ENCODE measurements at places on chromosomes 11 and 22.

DNA sequence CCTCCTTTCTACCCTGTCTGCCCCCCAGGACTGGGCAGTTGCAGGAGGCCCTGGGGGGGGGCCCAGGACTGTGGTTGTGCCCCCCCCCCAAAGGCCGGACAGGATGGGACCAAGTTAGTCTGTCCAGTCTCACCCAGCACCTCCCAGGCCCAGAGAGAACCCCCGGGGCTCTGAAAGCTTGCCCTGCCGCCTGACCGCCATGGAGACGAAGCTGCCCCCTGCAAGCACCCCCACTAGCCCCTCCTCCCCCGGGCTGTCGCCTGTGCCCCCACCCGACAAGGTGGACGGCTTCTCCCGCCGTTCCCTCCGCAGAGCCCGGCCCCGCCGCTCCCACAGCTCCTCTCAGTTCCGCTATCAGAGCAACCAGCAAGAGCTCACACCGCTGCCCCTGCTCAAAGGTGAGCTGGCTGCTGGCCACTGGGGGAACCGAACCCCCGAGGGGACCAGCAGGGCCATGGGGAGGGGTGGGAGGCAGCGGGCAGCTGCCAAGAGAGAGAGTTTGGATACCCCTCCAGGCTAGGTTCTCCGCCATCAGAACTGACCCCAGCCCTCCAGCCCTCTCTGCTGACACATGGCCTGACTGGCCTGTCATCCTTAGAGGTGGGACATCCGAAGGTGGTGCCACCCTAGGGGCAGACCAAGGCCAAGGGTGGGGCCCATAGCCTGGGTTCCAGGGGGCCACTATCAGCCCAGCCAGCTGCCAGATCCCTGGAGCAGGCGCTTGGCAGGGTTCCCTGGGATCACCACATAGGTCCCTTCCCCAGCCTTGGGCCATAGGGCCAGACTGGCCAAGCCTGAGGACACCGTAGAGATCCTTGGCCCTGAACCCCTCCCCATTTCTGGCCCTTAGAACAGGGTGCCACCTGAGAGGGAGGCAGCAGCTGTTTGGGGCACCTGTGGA is 1.3 kb downstream of the PPP2R5B start:
- DNase-seq, result no peak

DNA sequence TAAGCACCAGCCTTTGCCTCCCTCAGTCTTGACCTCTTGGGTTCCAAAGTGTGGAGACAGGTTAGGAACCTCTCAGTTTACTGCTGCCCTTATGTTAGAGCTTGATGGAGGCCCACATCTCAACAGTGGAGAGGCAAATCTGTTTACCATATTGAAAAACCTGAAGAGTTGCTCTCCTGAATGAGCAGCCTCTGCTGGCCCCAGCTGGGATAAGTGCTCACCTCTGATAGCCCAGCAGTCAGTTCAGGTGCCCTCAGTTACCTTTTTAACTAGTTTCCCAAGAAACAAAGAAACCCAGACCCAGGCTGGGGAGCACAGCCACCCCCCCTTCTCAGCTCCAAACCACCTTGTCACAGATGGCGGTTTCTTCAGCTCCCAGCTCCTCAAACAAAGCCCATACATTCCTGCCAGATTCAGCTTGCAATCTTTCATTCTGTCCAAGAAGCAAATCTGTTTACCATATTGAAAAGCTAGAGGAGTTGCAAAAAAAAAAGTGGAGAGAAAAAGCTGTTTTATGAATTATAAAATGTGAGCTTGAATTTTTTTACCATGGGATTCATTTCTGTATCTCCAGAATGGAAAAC is 57.2 kb downstream of the PPFIBP2 start:
- no peak for DNase-seq

- DNase-seq, result no peak
Observed at GRCh38 chr11:64999478-64999877, 2.7 kb upstream of the BATF2 start.

- DNase-seq, result no peak
Observed at GRCh38 chr11:29962243-29962642, 54.6 kb downstream of the KCNA4 start.

GRCh38 chr22:39270280-39270679 is 25.5 kb upstream of the PDGFB start:
- no peak for DNase-seq

DNA sequence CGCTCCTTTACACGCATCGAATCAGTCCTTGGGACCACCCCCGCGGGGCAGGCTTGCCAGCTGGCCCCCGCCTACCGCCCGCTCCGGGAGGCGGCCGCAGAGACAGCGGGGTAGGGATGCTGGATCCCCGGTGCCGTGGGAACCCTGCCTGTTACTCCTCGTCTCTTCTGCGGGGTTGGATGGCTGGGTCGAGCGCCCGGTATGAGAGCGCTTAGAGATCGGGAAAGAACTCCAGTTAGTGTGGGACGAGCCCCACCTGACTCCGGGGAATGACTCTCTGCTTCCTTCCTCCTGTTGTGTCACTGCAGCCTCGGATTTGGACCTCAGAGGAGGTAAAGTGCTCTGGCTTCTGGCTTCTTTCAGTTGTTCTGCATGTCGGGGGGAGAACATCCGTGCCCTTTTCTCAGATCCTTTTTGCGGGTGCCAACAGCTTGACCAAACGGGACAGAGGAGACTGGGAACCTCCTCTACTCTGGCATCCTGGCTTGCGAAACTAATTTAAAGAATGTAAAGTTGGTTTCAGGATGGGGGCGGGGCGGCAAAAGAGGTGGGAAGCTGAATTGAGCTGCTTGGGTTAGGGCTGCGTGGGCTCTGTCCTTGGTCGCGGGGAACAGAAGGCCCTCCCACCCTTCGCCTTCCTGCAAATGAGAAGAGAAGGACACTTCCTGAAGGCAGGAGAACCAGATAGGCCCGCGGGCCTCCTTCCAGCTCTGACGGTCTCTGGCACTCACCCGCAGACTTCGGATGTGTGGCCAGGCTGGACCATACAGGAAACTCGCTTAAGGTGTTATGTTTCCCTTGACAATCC is 938 bp downstream of the LAYN start:
- no peak for DNase-seq

DNA sequence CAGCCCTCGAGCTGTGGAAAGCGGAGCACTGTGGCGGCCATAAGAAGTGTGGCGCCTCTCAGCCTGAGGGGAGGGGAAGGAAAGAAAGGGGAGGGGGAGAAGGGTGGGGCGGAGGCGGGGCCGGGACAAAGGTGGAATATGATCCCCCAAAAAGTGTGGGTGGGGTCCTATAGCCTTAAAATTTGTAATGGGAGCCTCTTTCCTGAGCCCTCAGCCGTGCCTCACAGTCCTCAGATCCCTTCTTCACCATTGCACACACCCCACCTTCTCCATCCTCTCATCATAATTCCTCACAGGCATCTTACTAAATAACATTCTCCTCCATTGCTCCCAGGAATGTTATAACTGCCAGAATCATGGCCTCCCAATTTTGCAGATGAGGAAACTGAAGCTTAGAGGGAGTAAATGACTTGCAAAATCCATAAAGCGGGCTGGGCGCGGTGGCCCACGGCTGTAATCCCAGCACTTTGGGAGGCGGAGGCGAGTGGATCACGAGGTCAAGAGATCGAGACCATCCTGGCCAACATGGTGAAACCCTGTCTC is 600 bp upstream of the RAB6A start:
- peak; percentile 11 for DNase-seq

GRCh38 chr11:15590132-15590531 is 475.4 kb downstream of the INSC start:
- DNase-seq, result no peak

- DNase-seq, result no peak
Observed at GRCh38 chr11:67279589-67280340, 9.3 kb upstream of the ANKRD13D start.

GRCh38 chr11:30333405-30333804 is 10.5 kb downstream of the ARL14EP start:
- DNase-seq, result no peak

- peak; percentile 30 for DNase-seq
Observed at GRCh38 chr22:38012604-38013072, 28.3 kb upstream of the SOX10 start.

DNA sequence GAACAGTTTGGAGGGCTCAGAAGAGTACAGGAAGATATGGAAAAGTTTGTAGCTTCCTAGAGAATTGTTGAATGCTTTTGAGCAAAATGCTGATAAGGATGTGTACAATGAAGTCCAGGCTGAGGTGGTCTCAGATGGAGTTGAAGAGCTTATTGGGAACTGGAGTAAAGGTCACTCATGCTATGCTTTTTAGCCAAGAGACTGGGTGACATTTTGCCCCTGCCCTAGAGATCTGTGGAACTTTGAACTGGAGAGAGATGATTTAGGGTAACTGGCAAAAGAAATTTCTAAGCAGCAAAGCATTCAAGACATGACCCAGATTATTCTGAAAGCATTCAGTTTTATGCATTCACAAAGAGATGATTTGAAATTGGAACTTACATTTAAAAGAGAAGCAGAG is 27.9 kb upstream of the CABP2 start:
- DNase-seq, result no peak

DNA sequence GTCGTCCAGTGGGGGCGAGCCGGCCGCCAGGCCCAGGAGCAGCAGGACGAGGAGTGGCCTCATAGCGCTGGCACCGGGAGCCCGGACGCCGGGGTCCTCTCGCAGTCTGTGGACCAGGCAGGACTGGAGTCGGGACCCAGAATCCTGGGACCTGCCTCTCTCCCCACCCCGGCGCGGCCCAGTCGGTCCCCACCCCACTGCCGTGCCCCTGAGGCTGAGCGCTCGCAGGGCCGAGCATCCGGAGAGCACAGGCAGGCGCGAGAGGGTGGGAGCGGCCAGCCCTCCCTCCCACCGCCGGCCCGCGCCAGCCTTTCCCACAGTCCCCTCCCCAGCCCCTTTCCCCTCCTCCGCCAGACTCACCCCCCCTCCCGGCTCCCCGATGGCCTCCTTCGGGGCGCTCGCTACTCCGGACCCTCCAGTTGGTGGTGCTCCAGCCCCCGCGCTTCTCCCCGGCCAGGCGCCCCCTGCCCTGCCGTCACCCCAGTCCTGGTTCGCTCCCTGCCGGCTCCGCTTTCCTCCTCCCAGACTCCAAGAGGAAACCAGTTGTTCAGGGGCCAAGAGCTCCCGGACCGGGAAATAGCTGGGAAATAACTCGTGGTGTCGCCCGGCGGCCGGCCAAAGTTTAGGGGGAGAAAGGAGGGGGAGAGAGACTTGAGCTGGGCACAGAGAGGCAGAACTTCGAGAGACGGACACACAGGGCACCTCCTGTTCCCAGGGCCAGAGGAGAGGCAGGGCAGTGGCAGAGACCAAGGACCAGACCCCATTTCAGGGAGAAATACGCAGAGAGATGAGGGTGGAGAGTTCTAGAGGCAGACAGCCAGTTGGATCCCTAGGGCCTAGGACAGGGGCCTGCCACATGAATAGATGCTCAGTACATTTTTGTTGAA is at the start of gene C1QTNF5:
C1QTNF5 (minus strand) TSS at position 549 of the 887 bp plus-strand sequence; CDS start at position 63, 486 bp downstream.
- no peak for DNase-seq

- DNase-seq, result no peak
Observed at GRCh38 chr22:45425531-45426265, 12.2 kb downstream of the RIBC2 start.

- no peak for DNase-seq
Observed at GRCh38 chr11:65184146-65184545, 2.4 kb downstream of the CAPN1 start.

DNA sequence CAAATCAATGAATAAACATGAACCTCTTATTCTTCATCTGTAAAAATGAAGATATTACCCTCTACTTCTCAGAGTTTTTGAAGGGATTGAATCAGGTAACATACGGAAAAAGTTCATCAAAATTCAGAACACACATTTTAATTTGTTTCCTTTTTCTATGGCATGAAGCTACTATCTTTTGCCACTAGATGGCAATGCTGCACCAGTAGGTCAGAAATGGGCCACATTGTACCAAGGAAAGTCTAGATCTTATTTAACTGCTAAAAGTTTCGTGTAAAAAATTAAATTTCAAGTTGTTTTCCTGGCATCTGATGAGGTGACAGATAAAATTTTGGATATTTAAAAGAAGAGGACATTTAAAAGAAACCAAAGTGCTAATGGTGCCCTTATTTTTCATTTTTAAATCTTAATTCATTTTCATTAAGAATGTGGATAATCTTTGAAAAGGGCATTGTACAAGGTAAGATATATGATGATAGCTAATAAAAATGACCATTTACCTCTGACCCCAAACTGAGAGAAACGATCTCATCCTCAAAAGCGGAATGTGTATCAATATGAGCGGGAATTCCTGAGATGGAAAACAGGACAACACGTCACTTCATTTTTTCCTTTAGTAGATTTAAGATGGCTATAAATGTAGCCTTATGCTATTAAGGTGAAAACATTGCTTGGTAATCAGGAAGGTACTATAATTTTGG is 16.1 kb downstream of the ALKBH8 start:
- no peak for DNase-seq

- DNase-seq, result no peak
Observed at GRCh38 chr22:30866216-30866615, 102.4 kb downstream of the MORC2 start.

GRCh38 chr11:115873813-115874212 is 369.6 kb upstream of the CADM1 start:
- no peak for DNase-seq

GRCh38 chr11:88213406-88213805 is 38.2 kb upstream of the RAB38 start:
- DNase-seq, result no peak

DNA sequence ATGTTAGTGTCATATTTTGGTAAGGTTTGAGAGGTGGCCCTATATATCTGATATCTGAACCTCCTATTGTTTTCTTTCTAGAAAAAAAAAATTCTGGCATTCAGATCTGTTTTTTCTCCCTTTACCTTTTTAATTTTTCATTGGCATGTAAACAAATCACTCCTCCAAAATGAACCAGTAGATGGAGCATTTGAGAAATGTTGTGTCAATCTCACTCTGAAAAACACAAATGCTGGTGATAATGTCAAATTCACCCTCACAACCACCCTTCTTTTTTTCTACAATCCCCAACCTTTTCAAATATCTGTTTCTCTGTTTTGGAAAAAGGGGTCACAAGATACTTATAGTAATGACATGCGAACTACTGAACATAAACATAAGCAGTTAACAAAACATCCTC is 9.1 kb downstream of the GUCY1A2 start:
- no peak for DNase-seq

GRCh38 chr11:1150116-1150515 is 7.6 kb upstream of the MUC5AC start:
- DNase-seq, result no peak

DNA sequence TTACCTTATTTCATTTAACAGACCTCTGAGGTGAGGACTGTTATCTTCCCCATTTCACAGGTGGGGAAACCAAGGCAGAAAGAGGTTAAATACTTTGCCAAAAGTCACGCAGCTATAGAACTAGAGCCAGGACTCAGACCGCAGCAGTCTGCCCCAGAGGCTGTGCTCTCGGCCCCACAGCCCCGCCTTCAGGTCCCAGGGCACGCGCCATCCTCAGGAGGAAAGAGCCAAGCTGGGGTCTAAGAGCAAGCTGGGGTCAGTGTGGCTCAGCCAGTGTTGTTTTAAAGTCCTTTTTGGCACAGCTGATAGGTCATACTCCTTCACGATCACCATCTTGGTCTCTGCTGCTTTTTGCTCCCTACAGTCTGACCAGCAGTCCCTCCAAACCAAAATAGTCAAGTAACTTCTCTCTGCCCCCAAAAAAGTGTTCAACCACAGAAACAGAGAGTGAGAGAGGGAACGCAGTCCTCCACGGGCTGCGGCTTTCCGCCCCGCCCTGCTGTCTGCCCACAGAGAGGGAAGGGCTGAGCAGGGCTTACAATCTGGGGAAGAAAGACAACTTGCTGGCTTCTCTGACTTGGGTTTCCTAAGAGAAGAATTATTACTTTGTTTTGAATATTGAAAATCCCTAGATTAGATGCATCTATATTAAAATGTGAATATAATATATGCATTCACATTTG is 137.2 kb upstream of the OPCML start:
- no peak for DNase-seq

- no peak for DNase-seq
Observed at GRCh38 chr11:117589063-117589462, 208.0 kb downstream of the DSCAML1 start.

- no peak for DNase-seq
Observed at GRCh38 chr22:25027043-25027906, 74.8 kb downstream of the KIAA1671 start.
